ENCODE measurements at places on chromosomes 13 and 19.
A peak's percentile ranks its signal among the peaks of the same experiment; 100 is the strongest.

DNA sequence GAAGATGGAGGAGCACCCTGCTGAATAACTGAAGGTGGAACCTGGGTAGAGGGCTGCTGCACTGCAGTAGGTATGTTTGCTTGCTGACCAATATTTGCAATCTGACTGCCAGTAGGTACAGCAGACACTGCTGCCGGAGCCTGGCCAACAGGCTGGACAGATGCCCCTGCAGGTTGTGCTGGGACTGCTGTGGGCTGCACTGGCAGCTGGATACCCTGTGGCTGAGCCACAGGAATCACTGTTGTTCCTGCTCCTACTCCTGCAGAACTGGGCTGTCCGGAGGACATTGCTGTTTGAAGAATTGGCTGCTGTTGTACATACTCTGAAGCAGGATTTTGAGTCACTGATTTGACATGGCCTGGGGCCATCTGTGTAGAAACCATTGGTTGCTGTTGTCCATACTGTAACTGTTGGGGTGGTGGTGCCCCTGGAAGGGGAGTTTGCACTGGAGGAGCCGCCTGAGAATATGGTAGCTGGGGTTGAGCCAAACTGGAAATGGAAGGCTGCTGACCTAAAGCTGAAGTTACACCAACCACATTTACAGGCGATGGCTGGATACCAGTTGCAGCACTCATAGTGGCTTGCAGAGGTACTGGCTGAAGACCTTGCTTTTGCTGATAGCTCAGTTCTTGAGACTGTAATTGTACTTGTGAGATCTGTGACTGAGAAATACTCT, 2.2 kb downstream of the TSC22D1 start:
- DNase-seq: no peak

- peak; percentile 24 for DNase-seq
Observed at GRCh38 chr19:13051557-13052165, 51.0 kb downstream of the LYL1 start.

GRCh38 chr13:26075498-26075897, 23.7 kb upstream of the SHISA2 start:
- no peak for DNase-seq

DNA sequence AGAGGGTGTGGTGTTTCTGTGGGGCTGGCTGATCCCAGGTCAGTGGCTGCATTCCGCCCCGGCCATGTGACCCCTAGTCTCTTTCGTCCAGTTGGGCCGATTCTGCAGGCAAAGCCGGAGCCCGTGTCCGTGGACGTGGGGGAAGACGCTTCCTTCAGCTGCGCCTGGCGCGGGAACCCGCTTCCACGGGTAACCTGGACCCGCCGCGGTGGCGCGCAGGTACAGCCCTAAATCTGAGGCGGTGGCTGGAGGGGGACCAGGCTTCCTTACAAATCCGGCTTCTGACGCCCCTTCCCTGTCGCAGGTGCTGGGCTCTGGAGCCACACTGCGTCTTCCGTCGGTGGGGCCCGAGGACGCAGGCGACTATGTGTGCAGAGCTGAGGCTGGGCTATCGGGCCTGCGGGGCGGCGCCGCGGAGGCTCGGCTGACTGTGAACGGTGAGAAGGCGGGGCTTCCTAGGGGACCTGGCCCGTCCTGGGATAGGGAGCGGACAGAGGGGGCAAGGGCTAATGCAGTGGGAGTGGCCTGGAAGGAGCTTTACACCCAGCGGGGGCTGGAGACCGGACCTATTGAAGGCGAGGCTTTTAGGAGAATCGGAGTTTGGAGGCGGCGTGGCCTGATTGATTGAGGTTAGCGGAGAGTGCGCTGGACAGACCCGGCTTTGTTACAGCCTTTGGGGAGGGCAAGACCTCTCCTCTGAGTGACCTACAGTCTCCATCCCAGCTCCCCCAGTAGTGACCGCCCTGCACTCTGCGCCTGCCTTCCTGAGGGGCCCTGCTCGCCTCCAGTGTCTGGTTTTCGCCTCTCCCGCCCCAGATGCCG, 4.3 kb downstream of the KIRREL2 start:
- DNase-seq: no peak

GRCh38 chr13:33870046-33870668, 52.2 kb downstream of the RFC3 start:
- DNase-seq: no peak

GRCh38 chr13:51802631-51803418, 1.1 kb downstream of the DHRS12 start:
- DNase-seq: no peak

GRCh38 chr19:14961956-14962685, 17.5 kb downstream of the SLC1A6 start:
- no peak for DNase-seq

DNA sequence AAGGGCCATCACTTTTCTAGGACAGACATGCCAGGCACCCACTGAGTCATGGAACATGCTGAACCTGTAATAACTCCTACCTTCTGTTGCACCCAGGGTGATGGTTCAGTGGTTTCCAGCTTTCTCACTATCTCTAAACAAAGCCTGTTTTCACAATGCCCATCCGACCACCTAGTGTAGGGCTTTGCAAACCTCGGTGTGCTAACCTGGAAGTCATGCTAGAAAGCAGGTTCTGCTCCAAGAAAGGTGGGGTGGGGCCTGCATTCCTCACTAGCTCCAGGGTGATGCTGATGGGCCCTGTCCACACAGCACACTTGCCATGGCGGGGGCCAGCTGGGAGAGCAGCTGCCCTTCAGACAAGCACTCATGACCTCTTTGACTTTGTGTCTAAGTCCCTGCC, 43.4 kb downstream of the COL4A2 start:
- DNase-seq: no peak

GRCh38 chr13:94169454-94170144, 309.9 kb downstream of the DCT start:
- DNase-seq: no peak

- no peak for DNase-seq
Observed at GRCh38 chr13:50940509-50940908, 30.9 kb downstream of the RNASEH2B start.

GRCh38 chr13:66559093-66559492, 671.0 kb downstream of the PCDH9 start:
- no peak for DNase-seq

- no peak for DNase-seq
Observed at GRCh38 chr13:91357613-91358386, 10.3 kb downstream of the MIR17HG start.

- no peak for DNase-seq
Observed at GRCh38 chr13:74710006-74710405, 575.8 kb upstream of the KLF12 start.

- DNase-seq: peak; percentile 61
Observed at GRCh38 chr19:41264581-41265394, 616 bp downstream of the HNRNPUL1 start.

DNA sequence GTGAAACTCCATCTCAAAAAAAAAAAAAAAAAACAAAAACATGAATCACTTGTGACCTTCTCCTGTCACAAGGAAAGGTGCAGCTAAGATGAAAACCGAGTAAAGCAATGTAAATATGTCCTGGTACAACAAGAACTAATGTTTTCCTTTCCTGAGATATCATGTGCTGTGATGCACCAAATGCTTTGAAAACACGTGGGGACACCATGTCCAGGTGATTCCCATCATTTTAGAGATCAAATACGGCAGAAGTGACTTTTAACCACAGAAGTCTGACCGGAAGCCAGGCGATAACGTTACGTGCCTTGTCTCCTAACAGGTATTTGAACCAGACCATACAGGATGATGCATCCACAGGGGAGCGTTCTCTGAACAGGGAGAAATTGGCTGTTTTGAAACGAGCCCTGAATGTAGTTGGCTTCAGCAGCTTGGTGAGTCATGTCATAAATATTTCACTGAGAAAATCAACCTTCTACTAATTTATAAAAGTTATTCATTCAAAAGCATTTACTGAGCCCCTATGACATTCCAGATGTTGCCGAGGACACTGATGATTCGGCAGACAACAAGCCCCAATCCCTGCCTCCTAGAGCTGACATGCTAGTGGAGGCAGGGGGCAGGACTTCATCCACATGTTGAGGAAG, 328.1 kb downstream of the MYO16 start:
- DNase-seq: no peak

DNA sequence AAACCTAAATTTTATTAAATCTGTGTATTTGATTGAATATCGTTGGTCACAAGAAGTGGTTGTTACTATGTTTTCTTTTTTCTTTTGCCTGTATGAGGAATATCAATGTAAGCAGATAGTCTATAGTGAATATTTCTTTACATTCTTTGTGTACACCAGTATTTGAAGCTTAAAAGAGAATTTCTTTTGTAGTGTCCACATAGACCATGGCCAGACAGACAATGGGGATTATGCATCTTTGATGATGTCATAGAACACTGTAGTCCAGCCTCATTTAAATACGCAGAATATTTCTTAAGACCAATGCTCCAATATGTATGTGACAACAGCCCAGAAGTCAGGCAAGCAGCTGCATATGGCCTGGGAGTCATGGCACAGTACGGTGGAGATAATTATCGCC, 64.8 kb downstream of the IPO5 start:
- DNase-seq: no peak

DNA sequence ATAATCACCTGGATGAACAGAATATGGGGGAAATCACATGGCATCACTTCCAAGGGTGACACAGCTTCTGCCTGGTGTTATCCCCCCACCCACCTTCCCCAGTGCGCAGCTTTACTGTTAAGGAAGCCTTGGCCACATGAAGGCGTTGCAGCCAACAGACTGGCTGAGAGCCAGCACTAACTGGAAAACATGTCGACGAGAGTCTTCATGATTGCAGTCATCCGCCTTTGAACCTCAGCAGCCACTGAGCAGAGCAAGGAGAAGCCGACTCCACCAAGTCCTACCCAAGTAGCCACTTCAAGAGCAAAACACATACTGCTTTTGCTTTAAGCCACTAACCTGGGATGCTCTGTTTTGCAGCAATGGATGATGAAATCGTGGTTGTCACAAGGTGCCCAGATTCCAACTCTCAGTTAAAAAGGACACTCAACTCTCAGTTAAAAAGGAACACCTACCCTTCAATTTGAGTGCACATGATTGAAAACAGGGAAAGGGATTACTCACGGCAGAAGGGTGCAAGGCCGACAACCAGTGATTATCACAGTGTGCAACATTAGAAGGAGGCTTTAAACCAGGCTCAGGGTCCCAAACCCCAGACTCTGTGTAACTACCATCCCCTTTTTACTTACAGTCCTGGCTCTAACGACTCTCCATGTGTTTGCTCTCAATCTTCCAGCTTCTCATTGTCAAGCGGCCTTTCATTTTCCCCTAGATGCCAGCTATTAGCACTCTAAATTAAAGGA, 149.1 kb downstream of the KLF12 start:
- peak; percentile 66 for DNase-seq

GRCh38 chr19:670609-671075, 5.5 kb upstream of the FSTL3 start:
- DNase-seq: no peak

GRCh38 chr13:40161351-40161810, 505.1 kb downstream of the FOXO1 start:
- no peak for DNase-seq

GRCh38 chr19:57212109-57212508, 18.7 kb upstream of the AURKC start:
- no peak for DNase-seq

GRCh38 chr19:46892252-46893179, 31.7 kb downstream of the ARHGAP35 start:
- DNase-seq: no peak

GRCh38 chr19:47157431-47158321, 27.0 kb downstream of the SAE1 start:
- no peak for DNase-seq

DNA sequence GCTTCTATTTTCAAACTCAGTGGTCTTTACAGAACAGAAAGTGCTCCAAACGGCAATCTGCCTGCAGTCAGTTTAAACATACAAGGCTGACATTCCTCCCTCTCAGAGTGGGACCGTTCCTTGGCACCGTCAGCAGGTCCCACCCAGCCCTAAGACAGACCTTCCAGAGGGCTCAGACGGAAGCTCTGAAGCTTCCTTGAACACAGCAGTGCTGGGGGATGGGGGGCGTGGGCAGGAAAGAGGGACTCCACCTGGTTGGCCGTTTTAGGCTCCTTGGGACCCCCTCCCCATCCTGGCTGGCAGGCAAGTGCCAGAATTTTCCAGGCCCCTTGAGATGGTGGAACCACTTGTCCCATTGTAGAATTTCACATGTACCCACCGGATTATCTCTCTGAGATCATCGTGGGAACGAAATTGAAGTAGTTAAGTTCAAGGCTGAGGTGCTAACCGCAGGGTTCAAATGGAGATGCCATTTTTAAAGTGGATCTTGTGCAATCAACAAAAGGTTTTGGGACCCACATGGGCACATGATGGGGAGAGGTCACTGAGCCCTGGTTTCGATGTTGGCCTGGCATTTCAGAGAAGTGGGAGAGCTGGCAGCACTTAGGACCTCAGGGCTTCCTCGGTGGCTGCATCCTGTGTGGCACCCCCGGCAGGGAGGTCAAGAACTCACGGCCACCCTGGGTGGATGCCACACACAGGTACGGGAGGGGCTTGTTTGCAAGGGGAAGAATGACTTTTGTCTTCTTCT, 46.2 kb downstream of the KLF2 start:
- DNase-seq: no peak

All from stimulated activated CD4-positive, alpha-beta T cell treated with anti-CD3 and anti-CD28 coated beads, Interleukin-4, amount 100 ng/mL, for 48 hours (primary cell).